Fibroblast of skin of left quadriceps (primary cell): ENCODE measurements at places on chromosomes 12 and 14.
A peak's percentile ranks its signal among the peaks of the same experiment; 100 is the strongest.

- no peak for DNase-seq
Observed at GRCh38 chr12:109767991-109768900, 54.6 kb downstream of the FAM222A start.

- DNase-seq = no peak
Observed at GRCh38 chr14:100740929-100741328, 14.2 kb downstream of the DLK1 start.

- no peak for DNase-seq
Observed at GRCh38 chr12:3624273-3624672, 128.6 kb downstream of the CRACR2A start.

DNA sequence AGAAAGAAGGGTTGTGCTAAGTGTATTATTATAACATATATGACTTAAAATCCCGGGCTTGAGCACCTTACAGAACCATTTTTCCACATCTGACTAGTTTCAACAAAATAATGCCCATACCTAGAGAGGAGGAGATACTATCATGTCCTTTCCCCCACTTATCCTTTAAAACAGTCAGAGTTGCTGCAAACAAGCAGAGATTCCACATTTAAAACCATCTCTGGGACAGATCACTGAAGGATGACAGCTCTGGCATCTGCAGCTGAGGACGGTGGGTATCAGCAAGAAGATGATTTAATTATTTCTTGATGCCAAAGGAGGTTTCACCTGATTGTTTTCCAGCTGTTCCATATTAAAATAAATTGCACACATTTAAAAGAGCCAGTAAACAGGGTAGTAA is 328.0 kb upstream of the TMTC1 start:
- DNase-seq = no peak

DNA sequence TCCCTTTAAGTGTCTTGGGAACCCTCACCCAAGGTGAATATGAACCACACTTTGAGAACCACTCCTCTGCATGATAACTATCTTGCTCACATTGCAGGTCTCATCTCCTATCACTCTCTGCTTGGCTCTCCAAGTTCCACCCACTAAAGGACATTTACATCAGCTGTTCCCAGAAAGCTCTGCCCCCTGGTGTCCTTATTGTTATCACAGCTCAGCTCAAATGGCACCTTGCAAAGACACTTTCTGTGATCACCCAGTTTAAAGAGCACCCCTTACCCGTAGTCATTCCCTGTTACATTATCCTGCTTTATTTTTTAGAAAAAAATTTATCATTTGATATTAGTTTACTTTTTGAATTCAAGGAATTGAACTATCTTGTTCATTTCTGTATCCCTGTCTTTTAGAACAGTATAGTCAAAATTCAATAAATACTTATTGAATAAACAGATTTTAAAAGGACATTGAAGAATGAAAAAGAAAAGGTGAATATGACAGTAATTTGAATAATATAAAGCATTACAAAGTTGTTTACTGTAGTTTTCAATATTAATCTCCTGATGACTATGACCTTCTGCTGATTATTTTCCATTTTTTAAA is 20.5 kb upstream of the GUCY2C start:
- no peak for DNase-seq

DNA sequence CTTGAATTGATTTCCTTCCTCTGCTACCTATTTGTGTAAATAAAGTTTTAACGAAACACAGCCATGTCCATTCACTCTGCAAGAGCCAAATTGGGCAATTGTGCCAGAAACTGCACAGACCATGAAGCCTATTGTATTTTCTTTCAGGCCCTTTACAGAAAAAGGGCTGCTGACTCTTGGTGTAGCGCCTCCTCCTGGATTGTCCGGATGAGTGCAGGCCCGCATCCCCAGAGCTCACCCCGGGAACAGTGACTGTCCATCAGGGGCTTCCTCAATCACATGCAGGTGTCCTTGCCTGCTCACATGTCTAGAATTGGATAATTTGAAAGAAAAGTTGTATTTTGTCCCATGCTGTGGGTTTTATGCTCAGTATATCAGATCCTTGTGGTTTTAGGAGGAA is 1282.2 kb downstream of the AACS start:
- no peak for DNase-seq

GRCh38 chr14:86662334-86662733 is 1132.4 kb downstream of the FLRT2 start:
- no peak for DNase-seq

GRCh38 chr12:40229690-40230651 is 5.2 kb downstream of the LRRK2 start:
- no peak for DNase-seq

DNA sequence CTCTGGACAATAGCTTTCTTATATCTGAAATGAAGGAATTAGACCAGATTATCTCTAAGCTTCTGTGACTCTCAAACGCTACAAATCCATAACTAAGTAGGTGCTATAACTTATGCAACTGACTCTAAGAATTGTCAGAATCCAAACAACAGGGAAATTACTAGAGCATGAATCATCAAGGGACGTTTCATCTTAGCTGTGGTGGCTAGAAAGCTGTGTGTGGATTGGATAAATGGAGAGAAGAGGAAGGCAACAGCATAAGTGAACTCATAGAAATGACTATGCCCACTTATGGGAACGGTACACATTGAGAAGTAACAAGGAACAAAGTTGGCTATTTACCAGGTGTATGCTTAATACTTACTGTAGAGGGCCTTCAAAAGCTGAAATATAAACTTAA is 96.0 kb upstream of the NEDD1 start:
- DNase-seq = peak; percentile 46

DNA sequence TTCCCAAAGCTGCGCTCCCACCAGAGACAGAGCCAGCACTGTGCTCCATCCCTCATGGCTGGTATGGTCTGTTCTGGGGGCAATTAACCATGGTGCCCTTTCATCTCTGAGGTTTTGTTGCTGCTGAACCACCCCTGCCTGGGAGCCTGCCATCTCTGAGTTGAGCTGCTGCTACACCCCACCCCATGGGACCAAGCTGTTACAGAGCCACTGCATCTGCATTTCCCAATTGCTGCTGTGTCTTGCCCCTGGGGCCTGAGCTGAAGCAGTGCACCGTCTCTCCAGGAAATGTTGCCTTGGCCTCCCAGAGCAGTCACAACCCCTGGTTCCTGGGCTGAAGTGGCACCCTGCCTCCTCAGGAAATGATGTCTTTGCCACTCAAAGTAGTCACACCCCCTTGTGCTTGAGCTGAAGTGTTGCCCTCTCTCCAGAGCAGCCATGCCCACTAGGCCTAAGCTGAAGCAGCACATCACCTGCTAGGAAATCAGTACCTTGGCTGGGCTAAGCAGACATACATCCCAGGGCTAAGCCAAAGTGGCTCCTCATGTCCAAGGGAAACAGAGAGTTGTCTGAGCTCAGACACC is 140.3 kb downstream of the RERGL start:
- DNase-seq = no peak

- DNase-seq = no peak
Observed at GRCh38 chr12:65372574-65372973, 94.1 kb downstream of the MSRB3 start.

DNA sequence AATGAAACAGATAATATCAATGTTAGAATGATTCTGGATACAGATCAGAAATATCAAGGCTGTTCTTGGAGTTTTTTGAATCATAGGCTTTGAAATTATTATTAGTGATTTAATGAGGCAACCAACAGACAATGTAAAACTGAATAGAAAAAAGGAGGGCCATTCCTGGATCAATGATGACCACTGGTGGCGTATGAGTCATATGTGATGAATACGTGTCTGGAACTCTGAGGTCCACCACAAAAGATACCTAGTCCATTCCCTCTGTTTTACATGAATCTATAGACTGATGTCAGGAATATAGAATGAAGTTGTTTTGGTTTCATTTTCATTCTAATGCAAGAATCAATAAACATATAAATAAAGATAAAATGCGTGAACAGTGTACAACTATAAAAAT is 78.3 kb upstream of the RTL1 start:
- no peak for DNase-seq

GRCh38 chr12:119156401-119157044 is 22.2 kb upstream of the HSPB8 start:
- DNase-seq = no peak

DNA sequence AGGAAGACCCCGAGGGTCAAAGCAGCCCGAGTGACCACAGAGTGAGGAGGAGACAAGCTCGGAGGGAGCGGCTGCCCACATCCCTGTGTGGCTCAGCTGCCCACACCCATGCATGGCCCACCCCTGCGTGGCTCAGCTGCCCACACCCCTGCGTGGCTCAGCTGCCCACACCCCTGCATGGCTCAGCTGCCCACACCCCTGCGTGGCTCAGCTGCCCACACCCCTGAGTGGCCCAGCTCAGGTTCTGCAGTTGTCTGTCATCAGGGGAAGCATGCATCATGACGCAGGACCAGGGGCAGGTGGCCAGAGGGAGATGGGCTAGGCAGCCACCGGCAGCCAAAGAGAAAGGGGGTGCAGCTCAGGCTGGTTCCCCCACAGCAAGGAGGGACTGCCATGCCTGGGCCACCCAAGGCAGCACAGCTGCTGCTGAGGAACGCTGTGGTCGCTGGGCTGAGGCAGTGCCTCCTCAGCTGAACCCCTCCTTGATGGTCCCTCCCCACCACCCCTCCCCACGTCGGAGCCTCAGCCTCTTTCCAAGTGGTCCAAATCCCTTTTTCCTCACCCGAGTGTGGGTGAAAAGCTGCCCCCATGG is 33.3 kb upstream of the NUDT14 start:
- DNase-seq = no peak

- no peak for DNase-seq
Observed at GRCh38 chr14:66228267-66228970, 257.8 kb upstream of the CCDC196 start.

- DNase-seq = no peak
Observed at GRCh38 chr12:49470986-49471385, 67.8 kb upstream of the KCNH3 start.

DNA sequence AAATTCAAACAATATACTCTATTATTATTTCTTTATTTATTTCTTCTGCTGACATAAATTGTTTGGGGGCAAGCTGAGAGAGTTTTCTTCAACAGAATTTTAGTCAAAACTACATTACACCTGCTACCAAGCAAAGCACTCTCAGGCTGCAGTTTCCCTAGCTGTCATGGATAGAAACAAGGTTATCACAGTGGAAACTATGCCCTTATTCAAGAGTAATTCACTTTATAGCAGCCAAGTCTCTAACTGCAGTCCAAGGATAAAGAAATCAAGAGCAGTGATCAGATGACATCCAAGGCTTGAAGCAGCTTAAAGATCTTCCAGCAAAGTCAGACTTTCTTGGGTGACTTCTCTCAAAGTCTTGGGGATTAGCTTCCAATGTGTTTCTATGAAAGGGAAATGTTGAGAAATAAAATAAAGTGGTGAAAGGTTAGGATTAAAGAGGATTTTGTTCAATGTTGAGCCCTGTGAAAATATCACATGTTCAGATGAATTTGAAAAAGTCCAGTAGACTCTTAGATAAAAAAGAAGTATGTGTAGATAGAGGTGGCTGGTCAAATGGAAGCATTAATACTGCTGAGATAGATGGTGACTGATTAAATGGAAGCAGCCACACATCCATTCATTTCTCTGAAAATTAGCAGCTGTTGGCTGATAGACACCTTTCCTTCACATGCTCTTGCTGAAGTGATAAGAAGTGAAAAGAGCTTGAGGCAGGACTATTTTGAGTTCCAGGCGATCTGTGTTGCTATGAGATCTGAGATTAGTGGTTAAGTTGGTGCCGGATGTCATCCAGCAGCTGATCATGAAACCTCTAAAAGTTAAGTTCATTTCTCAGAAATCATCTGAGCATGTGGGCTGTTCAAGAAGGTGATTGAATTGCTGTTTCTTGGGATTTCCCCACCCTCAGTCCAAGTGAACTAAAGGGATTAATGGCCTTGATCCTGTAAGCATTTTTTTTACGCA is 257.8 kb upstream of the BTG1 start:
- no peak for DNase-seq

DNA sequence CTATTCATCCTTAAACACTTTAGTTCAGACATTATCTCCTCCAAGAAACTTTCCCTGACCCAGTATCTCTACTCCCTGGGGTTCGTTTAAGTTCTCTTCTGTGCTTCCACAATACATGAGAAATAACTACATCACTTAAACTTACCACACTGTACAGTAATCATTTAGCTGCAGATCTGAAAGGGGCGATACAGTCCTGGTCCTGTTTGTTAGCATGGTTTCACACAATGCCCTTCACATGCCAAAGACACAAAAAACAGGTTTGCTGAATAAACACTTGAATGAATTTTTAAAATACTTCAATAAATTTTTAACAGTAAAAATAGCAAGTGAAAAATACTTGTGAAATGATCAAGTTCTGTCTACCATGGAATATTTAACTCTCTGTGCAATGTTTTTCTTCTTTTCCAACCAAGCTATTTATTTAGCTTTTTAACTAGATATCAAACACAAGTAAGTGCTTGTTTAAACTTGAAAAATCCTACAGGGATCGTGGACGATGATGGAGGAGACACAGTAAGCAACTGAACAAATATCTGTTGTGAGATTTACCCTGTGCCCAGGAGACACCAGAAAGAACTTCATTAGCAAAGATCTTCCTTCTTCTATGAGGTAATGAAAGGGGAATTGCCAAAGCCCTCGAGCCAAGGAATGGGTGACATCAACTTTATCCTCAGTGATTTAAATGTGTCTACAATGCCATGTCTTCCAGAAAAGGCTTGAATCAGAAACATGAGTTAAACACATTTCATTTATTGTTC is 255.6 kb upstream of the GRIP1 start:
- DNase-seq = no peak

GRCh38 chr12:48690990-48691389 is 9.0 kb upstream of the KANSL2 start:
- DNase-seq = no peak

DNA sequence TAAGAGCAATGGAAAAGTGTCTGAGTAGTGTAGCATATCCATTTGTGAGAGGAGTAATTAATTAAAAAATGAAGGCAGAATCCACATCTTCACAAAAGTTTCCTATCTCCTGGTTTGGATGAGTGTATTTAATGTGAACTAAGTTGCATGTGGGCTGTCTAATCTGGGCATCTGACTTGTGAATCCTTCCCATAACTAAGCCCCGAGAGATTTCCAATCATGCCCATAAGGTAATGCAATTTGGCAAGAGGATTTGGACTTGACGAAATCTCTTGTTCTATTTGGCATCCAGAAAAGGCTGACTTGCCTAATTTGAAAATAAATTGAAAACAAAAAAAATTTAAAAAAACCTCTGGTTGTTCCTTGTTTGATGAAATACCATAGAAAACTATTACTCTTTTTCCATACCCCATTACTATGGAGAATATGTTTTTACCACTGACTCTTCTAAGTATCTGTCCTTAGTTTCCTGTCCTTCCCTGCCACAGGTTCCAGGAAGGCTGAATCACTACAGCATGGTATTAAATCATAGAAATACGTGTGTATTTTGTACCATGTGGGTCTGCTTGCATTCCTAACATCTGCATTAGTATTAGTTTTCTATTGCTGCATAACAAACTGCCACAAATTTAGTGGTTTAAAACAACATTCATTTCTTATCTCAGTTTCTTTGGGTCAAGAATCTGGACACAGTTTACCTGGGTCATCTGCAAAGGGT is 48.4 kb downstream of the ETV6 start:
- DNase-seq = no peak

- DNase-seq = peak; percentile 32
Observed at GRCh38 chr14:94485944-94486841, 10.2 kb upstream of the SERPINA9 start.

GRCh38 chr12:27549236-27549800 is 25.3 kb downstream of the PPFIBP1 start:
- peak; percentile 53 for DNase-seq
